Epithelial cell of esophagus (primary cell): ENCODE measurements at places on chromosomes 13 and 19.
A peak's percentile ranks its signal among the peaks of the same experiment; 100 is the strongest.

- no peak for DNase-seq
These were observed 246.7 kb downstream of the DLEU7 start for GRCh38 chr13:50596776-50597203.

- DNase-seq: no peak
These were observed 49.1 kb upstream of the MEDAG start for GRCh38 chr13:30857018-30857417.

DNA sequence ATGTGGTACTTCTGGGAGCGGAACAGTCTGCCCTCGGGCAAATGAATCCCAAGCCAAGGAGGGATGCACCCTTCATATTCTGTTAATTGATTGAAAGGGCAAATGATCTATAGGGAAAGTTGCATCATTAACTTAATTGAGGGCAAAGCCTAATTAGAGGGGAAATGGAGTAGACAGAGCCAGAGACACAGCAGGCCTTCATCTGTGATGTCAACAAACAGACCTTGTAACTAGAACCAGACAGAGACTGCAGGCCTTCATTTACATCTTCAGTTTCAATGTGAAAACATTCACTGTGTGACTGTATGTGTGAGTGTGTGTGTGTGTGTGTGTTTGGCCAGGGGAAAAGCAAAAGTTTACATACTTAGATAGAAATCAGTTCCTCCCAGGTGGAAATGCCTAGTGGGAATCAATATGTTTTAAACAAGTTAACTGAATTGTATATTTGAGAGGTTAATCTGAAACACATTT is 126.4 kb downstream of the SPRY2 start:
- DNase-seq: no peak

DNA sequence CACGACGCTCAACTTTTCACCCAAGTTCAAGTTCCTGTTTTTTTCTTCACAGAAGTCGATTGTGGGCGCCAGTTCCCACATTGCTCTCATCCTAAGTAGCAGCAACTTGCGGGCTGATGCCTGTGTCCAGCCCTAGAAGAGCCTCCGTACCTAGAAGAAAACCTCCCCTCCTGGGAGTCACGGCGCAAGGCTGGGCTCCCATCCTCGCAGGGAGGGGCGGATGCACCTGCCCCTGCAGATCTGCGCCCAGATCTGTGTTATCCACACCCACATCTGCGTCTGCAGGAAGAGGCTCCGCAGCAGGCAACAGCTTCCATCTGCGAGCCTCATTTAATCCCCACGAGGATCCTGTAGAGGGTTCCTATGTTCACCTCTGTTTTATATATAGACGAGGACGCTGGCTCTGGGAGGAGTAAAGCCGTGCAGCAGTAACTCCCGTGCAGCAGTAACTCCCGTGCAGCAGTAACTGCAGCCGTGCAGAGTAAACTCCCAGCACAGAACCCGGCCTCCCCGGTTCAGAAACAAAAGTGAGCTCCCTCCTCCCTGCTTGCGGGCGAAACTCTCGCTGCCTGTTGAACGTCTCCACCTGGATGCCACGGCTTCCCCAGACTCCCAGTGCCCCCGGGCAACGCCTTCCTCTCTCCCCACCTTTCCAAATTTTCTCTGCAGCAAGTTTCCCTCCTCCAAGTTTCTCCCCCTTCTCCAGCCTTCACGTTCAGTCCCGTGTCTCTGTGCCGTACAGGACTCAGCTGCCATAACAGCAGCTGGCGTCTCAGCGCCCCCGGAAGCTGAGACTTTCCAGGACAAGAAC is 23.5 kb upstream of the LAIR1 start:
- DNase-seq: no peak

DNA sequence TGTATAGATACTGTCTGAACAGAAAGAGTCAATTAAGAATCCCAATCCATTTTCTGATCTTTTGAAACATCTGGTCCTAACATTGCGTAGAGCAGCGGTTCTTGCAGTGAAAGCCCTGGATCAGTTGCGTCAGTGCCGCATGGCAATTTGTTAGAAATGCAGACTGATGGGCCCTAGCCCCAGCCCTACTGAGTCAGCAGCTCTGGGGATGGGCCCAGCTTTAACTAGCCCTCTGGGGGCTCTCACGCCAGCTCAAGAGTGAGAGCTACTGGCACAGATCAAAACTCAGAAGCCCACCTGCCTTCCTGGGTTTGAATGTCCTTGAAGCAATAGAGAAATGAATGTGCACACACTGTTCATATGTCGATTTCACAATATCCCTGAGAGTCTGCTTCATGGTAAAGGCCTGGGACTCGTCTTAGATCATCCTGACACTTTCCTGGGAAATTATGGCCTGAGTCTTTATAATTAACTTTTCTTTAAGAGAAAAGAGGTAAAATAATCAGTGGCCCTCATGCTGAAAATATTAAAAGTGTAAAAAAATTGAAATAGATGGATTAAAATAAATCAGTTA is 206.8 kb upstream of the TMTC4 start:
- no peak for DNase-seq

- peak; percentile 34 for DNase-seq
These were observed 10.0 kb downstream of the ZNF383 start for GRCh38 chr19:37227996-37228395.
